ENCODE measurements at places on chromosomes 5 and 9.

DNA sequence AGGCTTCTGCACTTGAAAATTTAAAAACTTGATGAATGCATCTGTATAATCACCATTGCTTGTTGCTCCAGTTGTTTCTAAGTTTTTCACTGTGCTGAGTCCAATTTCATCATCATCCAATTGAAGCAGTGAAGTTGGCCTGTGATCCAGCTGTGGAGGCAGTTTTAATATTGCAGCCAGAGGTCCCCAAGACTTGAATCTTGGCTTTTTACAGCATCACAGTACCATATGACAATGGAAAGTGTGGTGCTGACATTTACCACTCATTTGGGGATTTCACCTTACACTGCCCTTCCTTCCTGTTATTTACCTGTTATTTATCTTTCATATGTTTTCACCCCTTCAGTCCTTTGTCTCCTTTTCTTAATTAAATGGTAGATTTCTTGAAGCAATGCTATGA lies 76.2 kb upstream of the SPIN1 start:
- no peak for DNase-seq

DNA sequence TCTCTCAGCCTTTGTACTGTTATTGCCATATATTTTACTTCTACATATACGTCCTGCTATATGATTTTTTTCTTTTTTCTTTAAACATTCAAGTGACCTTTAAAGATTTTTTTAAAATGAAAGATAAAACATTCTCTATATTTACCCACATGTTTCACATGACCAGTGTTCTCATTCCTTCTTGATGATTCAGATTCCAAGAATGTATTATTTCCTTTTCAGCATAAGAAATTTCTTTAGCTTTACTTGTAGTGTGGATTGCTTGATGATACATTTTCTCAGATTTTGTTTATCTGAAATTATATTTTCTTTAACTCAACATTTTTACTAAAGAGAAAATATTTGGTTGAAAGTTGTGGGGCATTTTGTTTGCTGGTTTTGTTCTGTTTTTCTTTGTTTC lies 792.1 kb downstream of the BRINP1 start:
- DNase-seq: no peak

GRCh38 chr5:1930880-1931603 lies 48.3 kb upstream of the IRX4 start:
- no peak for DNase-seq

DNA sequence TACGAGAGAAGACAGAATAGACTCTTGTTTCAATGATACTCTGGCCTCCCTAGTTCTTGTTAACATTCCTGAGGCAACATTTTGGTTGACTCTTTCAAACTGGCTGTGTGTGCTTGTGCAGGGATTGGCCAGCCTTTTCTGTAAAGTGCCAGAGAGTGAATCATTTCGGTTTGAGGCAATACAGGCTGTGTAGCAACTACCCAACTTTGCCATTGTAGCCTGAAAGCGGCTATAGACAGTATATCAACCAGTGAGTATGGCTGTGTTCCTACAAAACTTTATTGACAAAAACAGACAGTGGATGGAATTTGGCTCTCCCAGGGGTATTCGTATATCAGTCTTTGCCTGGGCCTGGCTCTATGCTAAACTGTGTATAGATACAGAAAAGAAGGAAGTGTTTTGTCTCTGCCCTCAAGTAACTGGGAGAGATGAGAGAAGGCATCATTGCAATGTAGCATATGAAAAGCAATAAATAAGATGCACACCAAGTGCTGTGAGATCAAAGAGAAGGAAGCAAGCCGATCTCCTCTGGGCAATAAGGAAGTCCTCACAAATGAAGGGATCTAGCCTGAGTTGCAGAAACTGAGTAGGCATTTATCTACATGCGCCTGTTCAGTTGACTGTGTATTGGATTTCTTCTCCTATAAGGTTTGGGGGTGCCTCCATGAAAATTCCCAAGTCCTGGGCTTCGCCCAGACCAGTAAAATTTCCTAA lies 568.0 kb upstream of the KLF4 start:
- no peak for DNase-seq

DNA sequence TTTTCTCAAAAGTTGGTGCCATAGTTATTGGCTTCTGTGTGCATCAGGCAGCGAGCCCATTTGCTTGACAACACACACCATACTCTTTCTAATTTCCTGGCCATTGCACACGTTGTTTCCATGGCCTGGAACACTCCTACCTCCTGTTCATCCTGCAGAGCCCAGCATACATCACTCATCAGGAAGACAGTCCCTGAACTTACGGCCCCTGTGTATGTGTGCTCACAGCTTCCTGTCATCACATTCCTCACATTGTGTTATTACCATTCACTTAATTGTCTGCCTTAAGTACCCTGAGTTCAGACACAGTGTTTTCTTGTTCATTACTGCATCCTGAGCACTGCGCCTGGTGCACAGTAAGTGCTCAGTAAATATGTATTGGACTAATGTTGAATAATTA lies 355.9 kb downstream of the PRELID2 start:
- no peak for DNase-seq

DNA sequence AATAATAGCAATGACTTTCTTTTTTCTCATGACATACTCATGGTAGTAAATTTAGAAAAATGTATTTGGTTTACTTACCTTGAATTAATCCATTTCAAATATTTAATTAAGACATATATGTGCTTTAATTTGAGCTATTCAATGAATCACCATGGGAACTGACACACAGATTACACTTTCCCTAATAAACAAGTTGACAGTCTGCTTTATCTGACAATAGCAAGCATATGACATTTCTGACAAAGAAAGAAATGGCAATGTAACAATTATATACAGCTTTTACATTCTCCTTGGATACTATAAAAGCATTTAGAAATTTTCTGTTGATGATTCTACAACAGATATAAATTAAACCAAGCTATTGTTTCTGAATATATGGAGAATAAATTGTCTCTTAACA lies 382.5 kb downstream of the CYLC2 start:
- no peak for DNase-seq

- no peak for DNase-seq
These were observed 24.2 kb downstream of the P4HA2 start for GRCh38 chr5:132203464-132203818.

- DNase-seq: no peak
These were observed at the start of gene SHROOM1 for GRCh38 chr5:132830436-132831094. TSS of gene SHROOM1 (minus strand) at chr5:132830647. CDS start at chr5:132826140, 4,507 bp downstream.

DNA sequence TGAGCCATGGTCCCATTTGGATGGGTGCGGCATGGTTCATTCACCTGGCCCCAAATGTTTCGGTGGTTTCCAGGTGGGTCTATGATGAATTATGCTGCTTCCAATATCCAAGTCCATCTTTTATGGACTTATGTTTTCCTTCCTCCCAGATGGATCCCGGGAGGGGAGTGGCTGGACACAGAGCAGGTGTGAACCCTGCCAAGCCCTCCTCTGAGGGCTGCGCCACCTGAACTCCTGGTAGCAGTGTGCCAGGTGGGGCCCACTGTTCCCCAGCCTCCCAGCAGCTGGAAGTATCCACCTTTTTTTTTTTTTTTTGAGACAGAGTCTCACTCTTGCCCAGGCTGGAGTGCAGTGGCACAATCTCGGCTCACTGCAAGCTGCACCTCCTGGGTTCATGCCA lies 42.9 kb downstream of the WNK2 start:
- DNase-seq: no peak

DNA sequence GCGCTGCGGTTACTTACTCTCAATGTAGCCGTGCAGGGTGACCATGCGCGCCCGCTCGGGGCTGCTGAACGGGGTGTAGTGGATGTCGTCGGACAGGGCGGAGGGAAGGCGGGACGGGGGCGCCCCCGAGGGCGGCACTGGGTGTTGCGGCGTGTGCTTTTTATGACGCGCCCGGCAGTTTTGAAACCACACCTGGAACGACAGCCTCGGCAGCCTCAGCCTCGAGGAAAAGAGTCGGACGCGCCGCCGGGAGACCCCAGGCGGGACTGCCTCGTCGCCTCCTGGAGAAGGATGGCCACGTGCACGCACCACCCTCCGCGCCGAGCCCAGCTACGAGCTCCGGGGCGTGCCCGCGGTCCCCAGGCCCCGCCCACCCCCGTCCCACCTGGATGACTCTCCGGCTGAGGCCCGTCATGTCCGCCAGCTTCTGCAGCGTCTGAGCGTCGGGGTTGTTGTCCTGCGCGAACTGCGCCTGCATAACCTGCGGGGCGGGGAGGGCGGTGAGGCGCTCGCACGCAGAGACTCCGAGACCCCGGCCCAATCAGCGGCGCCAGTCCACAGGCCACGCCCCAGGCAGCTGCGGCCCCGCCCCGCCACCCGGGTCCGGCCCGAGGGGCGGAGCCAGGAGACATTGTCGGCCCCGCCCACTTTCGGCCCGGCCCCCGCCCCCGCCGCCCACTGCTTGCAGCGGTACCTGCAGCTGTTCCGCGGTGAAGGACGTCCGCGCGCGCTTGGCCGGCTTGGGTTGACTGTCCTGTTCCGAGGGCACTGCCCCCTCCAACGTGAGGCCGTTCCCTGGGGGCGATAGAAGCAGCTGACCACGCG lies 15.0 kb downstream of the LHX6 start:
- peak; percentile 28 for DNase-seq

- DNase-seq: no peak
These were observed 140.4 kb downstream of the ESM1 start for GRCh38 chr5:54844905-54845566.

- no peak for DNase-seq
These were observed 428.8 kb downstream of the BRINP1 start for GRCh38 chr9:118940473-118940872.

- DNase-seq: no peak
These were observed 173.9 kb upstream of the ZNF462 start for GRCh38 chr9:106689089-106689488.

DNA sequence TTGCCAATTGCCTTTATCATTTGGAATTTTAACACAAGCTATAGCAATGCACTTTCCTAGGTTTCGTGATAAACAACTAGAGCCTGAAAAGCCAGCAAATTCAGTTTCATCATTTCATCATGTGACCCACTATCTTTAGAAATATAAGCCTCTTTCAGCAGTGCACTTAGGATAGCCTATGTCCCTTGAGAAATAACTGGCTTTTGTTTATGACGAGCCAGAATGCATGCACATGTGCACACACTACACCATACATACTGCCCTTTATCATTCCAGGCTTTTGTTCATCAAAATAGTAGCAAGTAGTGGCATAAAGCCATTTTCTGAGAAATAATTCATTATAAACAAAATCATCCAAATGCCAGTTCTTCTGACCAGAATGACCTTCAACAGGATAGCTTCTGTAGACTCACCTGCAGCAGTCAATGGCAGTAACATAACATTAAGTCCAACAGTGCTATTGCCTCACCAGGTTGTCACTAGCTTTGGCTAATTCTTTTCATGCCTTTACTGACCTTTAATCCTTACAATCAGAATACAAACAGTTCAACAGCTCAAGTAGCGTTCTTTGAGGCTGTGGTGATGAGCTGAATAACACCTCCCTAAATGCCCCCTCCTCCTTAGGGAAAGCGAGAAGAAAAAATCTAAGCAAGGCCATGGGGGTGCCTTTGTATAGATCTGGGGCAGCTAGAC lies 132.3 kb upstream of the SMARCA2 start:
- DNase-seq: no peak

DNA sequence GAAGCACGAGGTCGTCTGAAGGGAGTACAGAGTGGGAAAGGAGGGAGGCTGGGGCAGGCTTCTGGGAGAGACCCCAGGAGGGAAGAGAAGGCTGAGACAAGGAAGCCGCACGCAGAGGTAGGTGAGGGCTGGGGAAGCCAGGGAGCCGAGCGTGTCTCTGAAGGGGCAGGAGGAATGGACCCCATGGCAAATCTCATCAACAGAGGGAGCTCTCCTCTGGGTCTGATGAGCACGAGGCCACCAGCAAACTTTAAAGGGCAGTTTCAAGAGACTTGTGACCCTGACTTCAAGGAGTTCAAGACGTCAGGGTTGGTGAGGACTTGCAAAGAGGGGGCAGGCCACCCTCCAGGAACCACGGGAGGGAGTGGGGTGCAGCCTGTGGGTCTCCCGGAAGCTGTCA lies 326.2 kb upstream of the IRX2 start:
- DNase-seq: no peak

GRCh38 chr9:12350775-12351174 lies 342.4 kb upstream of the TYRP1 start:
- no peak for DNase-seq

DNA sequence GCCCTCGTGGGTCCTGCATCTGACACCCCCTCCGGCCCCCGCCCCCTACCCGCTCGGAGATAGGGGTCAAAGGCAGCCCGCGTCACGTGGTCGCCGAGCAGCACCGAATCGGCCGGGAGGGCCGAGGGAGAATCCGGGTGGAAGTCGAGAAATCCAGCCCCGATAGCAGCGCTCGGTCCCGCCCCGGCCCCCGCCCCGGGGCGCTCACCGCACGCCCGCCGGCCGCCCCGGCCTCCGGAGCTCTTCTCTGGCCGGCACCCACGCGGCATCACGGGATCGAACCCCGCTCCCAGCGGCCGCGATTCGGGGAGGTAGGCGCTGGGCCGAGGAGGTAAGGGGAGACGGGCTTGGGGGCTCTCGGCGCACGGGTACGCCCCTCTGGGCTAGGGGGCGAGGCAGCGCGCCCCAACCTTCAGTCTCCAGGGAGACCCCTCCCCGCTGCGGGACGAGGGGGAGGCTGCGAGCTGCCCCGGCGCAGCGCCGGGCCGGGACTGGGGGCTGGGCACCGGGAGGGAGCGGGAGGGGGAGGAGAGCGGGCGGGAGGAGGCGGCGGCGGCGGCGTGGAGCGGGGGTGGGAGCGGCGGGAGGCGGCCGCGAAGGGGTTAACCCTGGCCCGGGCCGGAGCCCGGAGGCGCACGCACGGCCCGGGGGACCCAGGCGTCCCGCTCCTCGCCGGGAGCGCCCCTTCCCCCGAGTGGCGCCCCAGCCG lies 22.1 kb upstream of the NDST1 start:
- DNase-seq: no peak

- DNase-seq: no peak
These were observed 354.1 kb upstream of the SLC30A5 start for GRCh38 chr5:68739752-68740151.

- no peak for DNase-seq
These were observed 7.9 kb upstream of the KCNMB1 start for GRCh38 chr5:170397059-170397458.

DNA sequence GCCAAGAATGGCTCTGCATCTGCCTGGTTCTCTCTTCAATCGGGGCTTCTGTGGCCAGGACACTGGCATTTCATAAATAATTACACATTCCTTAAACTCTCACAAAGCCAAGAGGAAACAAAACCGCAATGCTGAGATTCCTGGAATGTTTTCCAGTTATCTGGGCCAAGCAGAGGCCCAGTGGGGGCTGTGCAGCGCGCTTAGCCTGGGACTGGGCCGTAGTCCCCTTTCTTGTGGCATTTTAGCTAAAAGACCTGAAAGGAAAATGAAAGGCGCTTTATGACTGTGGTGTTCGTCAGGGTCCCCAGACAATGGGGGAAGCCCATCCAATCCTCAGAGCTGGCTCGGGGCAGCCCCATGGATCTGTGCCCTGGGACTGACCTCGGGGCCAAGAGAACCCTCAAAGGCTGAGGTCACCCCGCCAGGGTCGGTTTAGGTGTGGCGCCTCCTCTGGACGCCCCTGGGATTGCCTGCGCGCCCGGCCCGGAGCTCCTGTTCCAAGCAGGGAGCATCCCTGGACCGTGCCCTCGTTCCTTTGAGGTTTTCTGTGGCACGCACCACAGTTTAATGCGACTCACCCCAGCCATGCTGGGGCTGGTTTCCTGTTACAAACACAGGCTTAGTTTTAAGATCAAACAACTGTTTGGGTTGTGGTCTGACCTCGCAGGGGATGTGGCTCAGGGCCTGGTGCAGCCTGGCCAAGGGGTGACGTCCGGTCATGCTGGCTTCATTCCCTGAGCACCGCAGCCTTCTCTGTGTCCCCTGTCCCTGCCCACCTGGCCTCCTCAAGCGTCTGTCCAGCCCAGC lies 51.5 kb upstream of the NKD2 start:
- DNase-seq: no peak

GRCh38 chr5:132019337-132019736 lies 7.9 kb upstream of the ACSL6 start:
- no peak for DNase-seq

GRCh38 chr5:32848681-32849080 lies 137.6 kb downstream of the NPR3 start:
- DNase-seq: no peak
